ENCODE measurements at places on chromosomes 12 and 14.

GRCh38 chr14:60161196-60162107 lies 3.7 kb downstream of the DHRS7 start:
- peak; percentile 76 for DNase-seq

GRCh38 chr12:24470050-24470449 lies 478.9 kb downstream of the BCAT1 start:
- DNase-seq, result no peak

DNA sequence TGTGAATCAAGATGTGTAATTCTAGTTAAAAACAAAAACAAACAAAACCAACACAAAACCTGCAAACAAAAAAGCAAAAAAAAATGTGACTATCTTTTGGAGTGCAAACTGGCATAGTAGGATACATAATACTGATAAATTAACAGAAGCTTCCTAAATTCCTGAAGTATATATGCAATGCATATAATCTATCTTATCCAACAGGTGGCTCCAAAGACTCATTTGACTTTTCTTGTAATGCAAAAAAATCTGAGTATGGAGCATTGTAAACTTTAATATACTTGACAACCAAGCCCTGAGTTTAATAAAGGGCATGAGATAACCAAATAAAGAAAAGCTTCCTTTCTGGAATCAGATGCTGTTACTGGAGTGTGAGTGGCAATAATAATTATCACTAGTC lies 1003.6 kb downstream of the FSCB start:
- peak; percentile 37 for DNase-seq

DNA sequence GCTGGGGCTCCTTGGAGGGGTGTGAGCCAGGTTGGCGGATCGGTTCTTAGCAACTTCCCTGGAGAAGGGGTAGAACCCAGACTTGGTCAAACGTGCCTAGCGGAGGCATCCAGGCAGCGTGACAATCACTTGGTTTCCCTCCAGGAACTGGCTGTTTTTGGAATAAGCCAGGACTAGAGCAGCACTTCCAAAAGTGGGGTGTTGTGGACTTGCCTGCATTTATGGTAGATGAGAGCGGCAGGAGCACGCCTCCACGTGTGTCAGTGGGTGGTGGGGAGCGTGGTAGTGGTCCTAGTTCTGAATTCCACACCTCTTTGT lies 2.8 kb downstream of the PRMT8 start:
- DNase-seq, result no peak

GRCh38 chr14:103223818-103224352 lies 100.6 kb downstream of the TNFAIP2 start:
- DNase-seq, result peak; percentile 38

DNA sequence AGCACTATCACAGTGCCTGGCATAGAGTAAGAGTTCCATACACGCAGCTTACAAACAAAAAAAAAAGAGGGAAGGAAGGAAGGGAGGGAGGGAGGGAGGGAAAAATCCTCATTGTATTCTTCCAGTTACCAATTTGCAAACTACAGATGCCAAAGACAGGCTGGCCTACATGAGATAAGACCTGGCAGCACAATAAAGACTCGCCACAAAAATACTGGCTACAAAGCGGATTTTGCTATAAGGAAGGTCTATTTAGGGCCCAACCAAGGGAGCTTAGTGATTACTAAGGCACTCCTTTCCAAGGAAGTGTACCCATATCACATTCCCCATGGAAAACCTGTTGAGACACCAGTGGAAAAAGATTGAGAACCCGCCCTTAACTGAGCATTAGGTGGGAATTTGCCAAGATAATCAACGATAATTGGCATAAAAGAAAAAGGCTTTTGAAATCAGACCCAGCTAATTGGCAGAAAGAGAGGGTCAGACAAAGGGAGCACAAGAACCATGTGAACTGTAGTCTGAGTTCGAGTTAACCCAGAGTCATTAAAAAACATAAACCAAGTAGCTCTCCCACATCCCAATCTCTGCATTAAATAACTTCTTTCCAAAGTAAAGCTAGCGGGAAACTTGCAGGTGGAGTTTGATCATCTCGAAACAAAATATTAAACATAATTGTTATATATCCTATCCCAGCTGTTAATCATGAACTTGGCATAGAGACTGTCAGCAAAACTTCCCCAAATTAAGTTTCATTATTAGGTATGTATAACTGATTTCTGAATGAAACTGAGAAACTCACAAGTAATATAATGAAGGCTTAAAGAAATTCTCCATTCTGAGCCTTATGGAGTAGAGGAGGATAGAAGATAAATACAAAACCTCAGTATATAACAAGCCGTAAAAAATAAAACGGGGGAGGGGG lies 50.1 kb downstream of the PHLDA1 start:
- DNase-seq, result no peak

GRCh38 chr12:109573029-109573913 lies at the start of the genes MMAB and MVK:
Gene MMAB, minus strand, starts transcription at chr12:109573504. Its CDS starts 24 bp downstream, at chr12:109573480.
Gene MVK, plus strand, starts transcription at chr12:109573794. Its CDS starts 1,029 bp downstream, at chr12:109574823.
- DNase-seq, result peak; percentile 99

DNA sequence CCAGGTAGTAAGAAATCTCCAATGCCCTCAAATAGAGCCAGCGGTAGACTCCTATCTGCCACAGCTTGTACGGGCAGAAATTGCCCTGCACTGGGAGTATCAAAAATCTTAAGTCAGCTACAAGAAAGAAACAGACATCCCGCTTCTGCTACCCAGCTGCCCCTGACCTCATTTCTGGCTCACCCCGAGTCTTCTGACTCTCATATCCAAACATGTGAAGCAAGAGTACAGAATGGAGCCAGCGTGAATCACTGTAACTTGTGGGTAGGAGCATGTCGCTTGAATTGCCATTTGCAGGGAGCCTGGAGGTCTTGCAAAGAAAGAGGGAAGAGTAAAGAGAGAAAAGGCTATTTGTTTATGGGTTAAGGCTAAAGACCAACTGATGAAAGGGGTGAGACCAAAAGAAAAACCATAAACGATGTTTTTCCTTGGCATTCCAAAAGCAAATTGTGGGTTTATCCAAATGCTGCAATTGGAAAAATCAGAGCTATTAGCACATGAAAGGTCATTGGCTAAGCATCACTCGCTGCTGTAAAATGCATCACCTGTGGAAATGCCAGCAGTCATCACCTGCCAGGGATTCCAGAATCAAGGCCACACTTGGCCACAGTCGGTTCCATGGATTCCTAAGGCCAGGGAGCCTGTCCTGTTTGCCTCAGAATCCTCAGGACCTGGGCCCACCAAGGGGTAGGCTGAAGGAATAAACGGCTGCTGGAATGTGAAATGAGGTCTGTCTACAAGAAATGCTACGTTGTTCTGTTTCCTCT lies 86.6 kb downstream of the FOXN3 start:
- DNase-seq, result no peak
